ENCODE measurements at places on chromosomes 7 and 10. TPM values are rescaled to one million over a fixed set of nuclear protein-coding genes. Genes with fewer than 3 reads are reported as not detected.

Gene ANKMY2
- total RNA-seq, result 10.0 TPM

Gene LEP
- 54.3 TPM for total RNA-seq

Gene TMEM213
- not detected for total RNA-seq

Gene LIPF
- total RNA-seq, result not detected

Gene CRYGN
- total RNA-seq, result not detected

Gene LZTS2
- total RNA-seq, result 134 TPM

Gene DRGX
- not detected for total RNA-seq

Gene MINDY4
- total RNA-seq, result 21.6 TPM

Gene CALN1
- not detected for total RNA-seq

Gene SLC39A12
- not detected for total RNA-seq

Gene OR2A42
- not detected for total RNA-seq

Gene KCP
- total RNA-seq, result 0.22 TPM

Gene SLC16A9
- total RNA-seq, result 0.78 TPM

Gene SFTPA1
- total RNA-seq, result not detected

Gene ADCY1
- 9.0 TPM for total RNA-seq

Gene EEPD1
- 15.1 TPM for total RNA-seq

Gene SLC13A4
- not detected for total RNA-seq

Gene BEND7
- 27.5 TPM for total RNA-seq

Gene HOXA7
- 8.7 TPM for total RNA-seq

Gene WEE2
- total RNA-seq, result not detected

Gene HYAL4
- total RNA-seq, result not detected

Gene HGF
- total RNA-seq, result 6.6 TPM

Gene NME8
- total RNA-seq, result not detected

Gene CDK14
- 26.8 TPM for total RNA-seq

Gene ALOX5
- 47.6 TPM for total RNA-seq

Gene ADRB1
- 1.3 TPM for total RNA-seq

Gene CFAP43
- total RNA-seq, result 0.30 TPM

Gene UNCX
- total RNA-seq, result not detected

Gene MSMB
- total RNA-seq, result not detected

Gene TACC2
- total RNA-seq, result 46.3 TPM

Gene PILRA
- total RNA-seq, result 27.3 TPM

Gene OR2A5
- total RNA-seq, result not detected
